ENCODE measurements at places on chromosomes 3 and 15.

- DNase-seq: peak; percentile 33
Measured at GRCh38 chr3:9397906-9398699, 688 bp downstream of the SETD5 start.

- DNase-seq: peak; percentile 67
Measured at GRCh38 chr3:27681249-27681748, 40.8 kb downstream of the EOMES start.

- no peak for DNase-seq
Measured at GRCh38 chr15:75195766-75196241, 5.9 kb upstream of the C15orf39 start.

DNA sequence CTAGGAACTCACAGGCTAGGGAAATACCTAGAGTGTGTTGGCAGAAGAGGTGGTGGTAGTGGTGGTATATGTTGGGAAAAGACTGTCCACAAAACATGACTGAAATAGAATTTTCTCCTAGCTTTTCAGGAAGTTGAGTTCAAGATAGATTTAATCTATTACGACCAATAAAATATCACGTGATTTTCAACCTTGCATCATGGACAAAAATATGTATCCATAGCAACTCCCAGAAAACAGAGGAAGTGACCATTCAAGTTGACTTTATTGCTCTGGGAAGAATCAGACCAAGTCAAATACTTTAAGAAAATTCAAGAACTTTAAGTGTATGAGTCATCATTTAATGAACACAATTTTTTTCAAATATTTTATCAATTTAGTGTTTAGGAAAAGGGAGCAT is 347.0 kb upstream of the ZNF385D start:
- DNase-seq: no peak

- no peak for DNase-seq
Measured at GRCh38 chr15:82014989-82015388, 30.8 kb downstream of the MEX3B start.

DNA sequence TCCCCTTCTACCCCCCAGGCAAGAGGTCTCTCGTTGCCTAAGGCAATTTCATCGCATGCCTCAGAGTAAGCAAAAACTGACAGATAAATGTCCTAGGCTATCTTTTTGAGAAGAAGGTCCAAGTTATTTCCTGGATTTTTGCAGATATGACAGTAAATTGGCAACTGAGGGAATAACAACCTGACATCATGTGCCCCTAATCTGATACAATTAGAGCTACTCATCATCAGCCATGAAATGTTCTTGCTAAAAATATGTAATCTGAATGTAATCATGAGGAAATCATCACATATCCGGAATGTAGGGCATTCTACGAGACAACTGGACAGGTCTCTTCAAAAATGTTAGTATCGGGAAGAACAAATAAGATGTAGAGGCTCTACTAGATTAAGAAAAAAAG is 44.1 kb downstream of the TNIK start:
- DNase-seq: no peak

DNA sequence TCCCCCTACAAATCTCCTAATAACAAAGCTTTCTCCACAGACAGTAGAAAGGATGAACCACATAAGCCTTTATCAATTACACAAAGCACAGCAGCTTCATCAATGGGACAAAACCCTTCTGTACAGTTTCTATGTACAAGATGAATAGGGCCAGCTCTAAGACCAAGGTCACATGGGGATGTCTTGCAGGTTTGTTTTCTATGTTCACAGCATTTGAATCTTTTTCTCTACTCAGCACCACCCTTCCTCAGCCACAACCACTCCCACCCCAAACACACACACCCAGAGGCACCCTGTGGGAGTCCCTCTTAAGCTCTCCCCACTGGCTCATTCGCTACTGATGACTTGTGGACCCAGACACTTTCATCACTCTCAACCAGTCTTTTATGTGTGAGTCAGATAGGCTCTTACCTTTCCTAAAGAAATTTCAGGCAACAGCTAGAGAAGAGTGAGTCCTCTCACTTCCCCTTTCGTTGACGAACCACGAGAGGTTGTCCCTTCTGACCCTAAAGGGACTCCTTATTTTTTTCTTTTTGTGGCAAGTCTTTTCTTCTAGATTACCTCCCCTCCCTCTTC is 57.9 kb downstream of the ARHGAP31 start:
- no peak for DNase-seq

- no peak for DNase-seq
Measured at GRCh38 chr3:42503251-42503924, 945 bp downstream of the VIPR1 start.

DNA sequence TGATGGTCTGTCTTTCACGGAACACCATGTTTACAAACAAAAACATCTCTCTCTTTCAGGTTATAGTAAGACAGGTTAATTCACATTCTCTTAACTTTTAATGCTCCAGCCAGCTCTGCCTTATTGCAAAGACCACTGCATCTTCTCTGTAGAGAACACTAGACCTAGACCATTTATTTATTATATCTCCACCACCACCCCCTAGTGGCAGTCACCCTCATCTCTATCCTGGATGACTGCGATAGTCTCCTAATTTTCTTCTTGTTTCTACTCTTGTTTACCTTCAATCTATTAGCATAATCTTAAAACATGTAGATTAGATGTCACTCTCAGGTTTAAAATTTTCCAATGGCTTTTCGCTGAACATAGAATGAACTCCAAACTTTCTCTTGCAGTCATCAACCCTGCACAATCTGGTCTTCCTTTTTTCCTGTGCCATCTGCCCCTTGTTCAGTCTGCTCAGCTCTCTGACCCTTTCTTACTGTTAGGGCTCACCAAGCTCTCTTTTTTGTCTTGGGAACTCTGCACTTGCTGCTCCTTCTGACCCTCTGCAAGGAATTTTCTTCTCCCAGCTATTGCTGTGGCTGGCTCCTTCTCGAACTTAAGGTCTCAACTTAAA is 155.6 kb downstream of the SQOR start:
- peak; percentile 28 for DNase-seq

DNA sequence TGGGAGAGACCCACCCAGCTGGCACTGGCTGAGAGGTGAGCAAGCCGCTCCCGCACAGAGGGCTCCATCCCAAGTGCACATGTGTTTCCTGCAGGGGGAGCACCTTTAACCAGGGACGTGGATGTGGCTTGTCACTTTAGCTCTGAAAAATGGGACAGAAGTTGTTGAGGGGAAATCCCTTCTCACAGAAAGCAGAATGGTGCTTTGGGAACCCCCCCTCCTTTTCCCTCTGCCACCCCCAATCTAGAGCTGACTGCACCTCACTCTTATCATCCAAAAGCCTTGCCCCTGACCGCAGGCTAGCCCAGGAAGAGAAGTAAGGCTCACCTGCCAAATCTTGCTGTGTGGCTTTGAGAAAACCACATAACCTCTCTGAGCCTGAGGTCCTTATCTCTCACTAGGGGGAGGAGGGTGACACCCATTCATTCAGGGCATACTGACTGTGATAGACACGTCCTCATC is 77.9 kb downstream of the RPN1 start:
- DNase-seq: peak; percentile 24

DNA sequence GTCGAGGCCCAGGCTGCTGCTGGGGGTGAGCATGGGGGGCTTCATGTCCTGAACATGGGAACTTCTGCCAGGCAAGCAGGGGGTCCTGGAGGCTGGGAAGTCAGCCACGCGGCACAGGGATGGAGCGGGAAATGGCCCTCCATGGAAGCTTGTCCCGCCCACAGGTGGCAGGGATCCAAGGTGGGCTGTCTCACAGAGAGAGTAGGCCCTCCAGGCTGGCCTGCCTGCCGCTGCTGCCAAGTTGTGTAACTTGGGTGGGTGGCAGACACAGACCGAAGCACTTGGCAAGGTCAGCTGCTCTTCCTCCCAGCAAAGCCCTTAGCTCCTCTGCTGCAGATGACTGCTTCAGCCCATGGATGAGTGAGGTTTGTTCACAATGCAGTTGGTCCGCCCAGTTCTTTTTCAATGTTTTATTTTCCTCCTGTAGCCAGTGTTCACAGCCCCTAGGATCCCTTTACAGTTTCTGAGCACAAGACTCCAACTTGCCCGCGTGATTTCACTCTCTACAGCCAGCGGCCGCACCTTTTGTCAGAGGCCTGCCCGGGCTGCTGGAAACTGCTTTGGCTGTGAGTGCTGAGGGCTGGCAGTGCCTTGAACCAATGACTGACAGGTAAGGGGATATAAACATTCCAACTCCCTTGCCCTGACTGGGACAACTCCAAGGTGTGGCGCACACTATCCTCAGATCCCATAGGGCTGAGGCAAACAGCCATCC is 26.7 kb downstream of the HCN4 start:
- no peak for DNase-seq
